ENCODE measurements at places on chromosomes 6 and 20.

- DNase-seq = no peak
- H3K36me3 ChIP-seq = no peaks in the 10 kb centered on the region
- no peak overlapping the region for H3K4me3 ChIP-seq
- no peak overlapping the region for H3K27ac ChIP-seq
Observed at GRCh38 chr20:55211481-55211880, 736.1 kb downstream of the DOK5 start.

DNA sequence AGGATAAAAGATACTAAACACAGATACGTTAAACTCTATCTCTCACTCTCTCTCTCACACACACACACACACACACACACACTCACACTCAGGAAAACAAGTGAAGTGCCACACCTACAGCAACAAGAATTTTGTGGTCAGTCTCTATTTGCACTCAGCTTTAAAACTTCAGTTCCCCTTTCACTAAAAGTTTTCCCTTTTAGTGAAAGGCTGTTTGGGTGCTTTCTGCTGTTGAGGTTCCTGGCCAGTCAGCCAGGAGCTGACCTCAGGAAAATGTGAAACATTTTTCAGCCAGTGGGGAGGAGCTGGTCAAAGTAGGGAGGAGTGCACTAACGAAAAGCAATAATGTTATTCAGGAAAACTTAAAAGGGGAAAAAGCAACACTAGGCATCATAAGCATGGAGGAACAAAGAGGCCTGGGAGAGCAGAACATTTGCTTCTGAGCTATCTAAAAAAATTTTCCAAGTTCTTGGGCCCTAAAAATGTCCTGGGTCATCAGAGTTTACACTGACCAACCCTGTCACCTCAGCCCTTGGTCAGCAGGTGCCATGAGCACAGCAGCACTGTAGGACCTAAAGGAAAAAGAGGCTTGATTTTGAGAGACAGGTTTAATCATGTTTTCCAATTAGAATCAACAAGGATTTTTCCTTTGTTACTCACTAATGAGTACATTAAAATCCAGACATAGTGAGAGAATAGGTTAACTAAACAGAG lies 30.7 kb upstream of the NT5E start:
- peaks cover 2% of the 10 kb centered on the region for H3K4me1 ChIP-seq
- DNase-seq = no peak
- H3K27ac ChIP-seq = no peak overlapping the region
- no peak overlapping the region for H3K4me3 ChIP-seq

- H3K4me3 ChIP-seq = no peak overlapping the region
- no peak overlapping the region for H3K27ac ChIP-seq
- peaks cover 3% of the 10 kb centered on the region for H3K27me3 ChIP-seq
- peaks cover 5% of the 10 kb centered on the region for H3K4me1 ChIP-seq
- H3K36me3 ChIP-seq = no peaks in the 10 kb centered on the region
Observed at GRCh38 chr20:39633689-39634088, 671.5 kb downstream of the DHX35 start.

DNA sequence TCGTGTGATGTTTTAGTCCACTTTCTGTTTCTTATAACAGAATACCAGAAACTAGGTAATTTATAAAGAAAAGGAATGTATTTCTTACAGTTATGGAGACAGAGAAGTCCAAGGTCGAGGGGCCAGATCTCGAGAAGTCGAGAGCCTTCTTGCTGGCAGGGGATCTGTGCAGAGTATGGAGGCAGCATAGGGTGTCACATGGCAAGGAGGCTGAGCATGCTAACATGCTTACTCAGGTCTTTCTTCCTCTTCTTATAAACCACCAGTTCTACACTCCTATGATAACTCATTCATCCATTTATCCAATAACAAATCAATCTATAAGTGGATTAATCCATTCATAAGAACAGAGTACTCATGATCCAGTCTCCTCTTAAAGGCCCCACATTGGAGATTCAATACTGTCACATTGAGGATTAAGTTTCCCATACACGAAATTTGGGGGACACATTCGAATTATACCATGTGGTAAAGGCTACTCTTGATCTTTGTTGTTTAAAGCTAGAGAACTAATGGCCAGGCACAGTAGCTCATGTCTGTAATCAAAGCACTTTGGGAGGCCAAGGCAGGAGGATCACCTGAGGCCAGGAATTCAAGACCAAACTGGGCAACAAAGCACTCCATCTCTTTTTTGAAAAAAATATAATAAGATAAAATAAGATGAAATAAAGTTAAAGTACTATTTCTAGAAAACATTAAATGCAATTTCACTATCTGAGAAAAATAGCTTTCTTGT lies 2.1 kb downstream of the GOPC start:
- H3K27me3 ChIP-seq = no peaks in the 10 kb centered on the region
- H3K27ac ChIP-seq = no peak overlapping the region
- no peak for DNase-seq
- peaks cover 30% of the 10 kb centered on the region for H3K36me3 ChIP-seq
- peaks cover 29% of the 10 kb centered on the region for H3K4me1 ChIP-seq

GRCh38 chr6:24064106-24064505 lies 61.9 kb upstream of the NRSN1 start:
- no peaks in the 10 kb centered on the region for H3K36me3 ChIP-seq
- no peak overlapping the region for H3K4me3 ChIP-seq
- no peaks in the 10 kb centered on the region for H3K27me3 ChIP-seq

DNA sequence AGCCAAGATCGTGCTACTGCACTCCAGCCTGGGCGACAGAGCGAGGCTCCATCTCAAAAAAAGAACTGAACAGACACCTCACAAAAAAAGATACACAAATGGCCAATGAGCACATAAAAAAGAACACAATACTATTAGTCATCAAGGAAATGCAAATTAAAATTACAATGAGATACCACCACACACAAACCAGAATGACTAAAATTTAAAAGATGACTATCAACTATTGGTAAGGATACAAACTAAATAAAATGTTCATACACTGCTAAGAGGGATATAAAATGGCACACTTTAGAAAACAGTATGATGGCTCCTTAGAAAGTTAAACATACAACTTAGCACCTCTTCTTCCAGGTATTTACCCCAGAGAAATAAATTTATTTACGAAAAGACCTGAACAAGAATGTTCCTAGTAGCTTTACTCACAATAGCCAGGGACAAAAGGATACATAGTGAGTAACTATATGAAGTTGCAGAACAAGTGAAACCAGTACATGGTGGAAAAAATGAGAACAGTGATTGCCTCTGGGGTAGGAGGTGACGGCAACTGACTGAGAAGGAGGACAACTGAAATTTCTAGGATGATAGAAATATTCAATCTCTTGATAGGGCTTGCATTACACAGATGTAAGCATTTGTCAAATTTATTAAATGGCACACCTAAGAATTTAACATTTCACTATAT lies 53.2 kb downstream of the FAM8A1 start:
- H3K27me3 ChIP-seq = no peaks in the 10 kb centered on the region
- H3K36me3 ChIP-seq = peaks cover 34% of the 10 kb centered on the region
- no peak overlapping the region for H3K4me3 ChIP-seq
- no peak overlapping the region for H3K27ac ChIP-seq

GRCh38 chr20:57421253-57422220 lies 30.3 kb downstream of the RBM38 start:
- H3K4me1 ChIP-seq = peaks cover 9% of the 10 kb centered on the region
- peaks cover 3% of the 10 kb centered on the region for H3K27me3 ChIP-seq
- H3K36me3 ChIP-seq = no peaks in the 10 kb centered on the region
- no peak overlapping the region for H3K4me3 ChIP-seq
- no peak overlapping the region for H3K27ac ChIP-seq

DNA sequence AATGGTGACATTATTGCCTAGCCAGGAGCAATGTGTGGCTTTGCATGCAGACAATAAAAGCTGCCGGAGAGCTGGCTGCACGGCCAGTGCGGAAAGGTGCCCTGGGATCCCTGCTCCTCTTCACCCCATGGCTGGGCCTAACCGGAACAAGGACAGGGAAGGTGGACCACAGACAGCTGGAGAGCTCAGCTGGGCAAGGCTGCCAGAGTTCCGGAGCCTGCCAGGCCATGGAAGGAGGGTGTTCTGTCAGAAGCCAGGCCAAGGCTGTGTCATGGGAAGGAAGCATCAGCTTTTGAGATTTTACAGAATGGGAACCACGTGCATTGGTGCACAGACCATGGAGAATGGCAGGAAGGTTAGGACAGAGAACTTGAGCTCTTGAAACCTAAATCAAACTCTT lies 25.0 kb downstream of the MAP1LC3A start:
- H3K27ac ChIP-seq = no peak overlapping the region
- H3K36me3 ChIP-seq = peaks cover 5% of the 10 kb centered on the region
- H3K4me1 ChIP-seq = peaks cover 24% of the 10 kb centered on the region

GRCh38 chr6:67914419-67914818 lies 720.7 kb upstream of the ADGRB3 start:
- peaks cover 6% of the 10 kb centered on the region for H3K4me1 ChIP-seq
- H3K27ac ChIP-seq = no peak overlapping the region
- no peaks in the 10 kb centered on the region for H3K27me3 ChIP-seq
- no peaks in the 10 kb centered on the region for H3K36me3 ChIP-seq

- peak overlapping the region; percentile 95 for H3K27ac ChIP-seq
- H3K27me3 ChIP-seq = no peaks in the 10 kb centered on the region
- H3K4me3 ChIP-seq = peak overlapping the region; percentile 97
- H3K36me3 ChIP-seq = peaks cover 27% of the 10 kb centered on the region
- peaks cover 39% of the 10 kb centered on the region for H3K4me1 ChIP-seq
- DNase-seq = no peak
Observed at GRCh38 chr6:30741789-30742315, 635 bp downstream of the FLOT1 start.

GRCh38 chr6:34679552-34680253 lies 16.9 kb downstream of the ILRUN start:
- peaks cover 5% of the 10 kb centered on the region for H3K4me1 ChIP-seq
- no peak overlapping the region for H3K4me3 ChIP-seq
- H3K27me3 ChIP-seq = no peaks in the 10 kb centered on the region

DNA sequence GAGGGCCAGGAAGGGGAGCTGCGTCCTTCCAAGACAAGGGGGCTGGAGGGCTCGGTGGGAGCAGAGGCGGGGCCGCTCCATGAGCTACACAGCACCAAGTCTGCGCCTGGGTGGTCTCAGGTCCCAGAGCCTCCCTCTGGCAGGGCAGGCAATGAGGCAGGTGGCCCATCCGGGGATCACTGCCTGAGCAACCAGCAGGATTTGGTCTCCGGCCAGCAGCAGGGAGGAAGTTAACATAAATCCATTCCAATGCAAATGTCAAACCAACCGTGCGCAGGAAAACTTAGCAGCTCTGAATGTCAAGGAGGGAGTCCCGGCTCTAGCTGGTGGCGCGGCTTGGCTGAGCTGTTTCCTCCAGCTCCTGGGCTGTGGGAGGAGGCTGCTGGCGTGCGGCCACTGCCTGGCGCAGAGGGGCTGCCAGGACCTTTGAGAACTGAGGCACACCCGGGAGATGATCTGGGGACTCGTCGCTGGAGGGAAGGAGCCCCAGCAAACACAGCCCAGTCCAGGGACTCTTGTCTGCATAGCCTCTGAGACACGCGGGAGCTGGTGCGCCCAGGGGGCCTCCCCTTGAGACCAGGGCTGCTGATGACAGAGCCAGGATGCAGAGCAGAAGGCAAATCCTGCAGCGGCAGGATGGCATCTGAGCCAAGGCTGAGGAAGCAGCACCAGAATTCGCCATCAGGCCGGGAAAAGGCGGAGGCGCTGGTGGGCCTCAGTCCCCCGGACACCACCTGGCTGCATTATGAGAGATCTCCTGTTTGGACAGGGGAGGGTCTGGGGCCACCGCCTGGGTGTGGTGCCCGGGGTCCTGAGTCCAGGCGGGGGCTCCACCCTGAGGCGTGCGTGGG lies 33.1 kb upstream of the CHRNA4 start:
- DNase-seq = peak; percentile 58
- no peak overlapping the region for H3K27ac ChIP-seq
- peaks cover 42% of the 10 kb centered on the region for H3K27me3 ChIP-seq
- no peaks in the 10 kb centered on the region for H3K36me3 ChIP-seq

DNA sequence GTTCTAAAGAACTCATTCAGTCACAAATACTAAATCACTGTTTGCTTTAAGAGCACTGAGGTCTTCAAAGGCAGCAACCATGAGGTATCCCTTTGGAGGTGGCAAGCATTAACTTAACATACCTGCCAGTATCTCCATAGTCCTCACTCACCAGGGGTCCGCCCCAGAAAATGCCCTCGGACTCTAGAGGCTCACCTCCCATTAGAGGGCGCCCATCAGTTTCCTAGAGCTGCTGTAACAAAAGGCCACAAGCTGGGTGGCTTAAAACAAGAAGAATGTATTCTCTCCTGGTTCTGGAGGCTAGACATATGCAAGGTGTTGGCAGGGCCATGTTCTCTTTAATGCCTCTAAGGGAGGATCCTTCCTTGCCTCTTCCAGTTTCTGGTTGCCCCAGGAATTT lies 12.0 kb upstream of the RNGTT start:
- no peak for DNase-seq
- peaks cover 15% of the 10 kb centered on the region for H3K4me1 ChIP-seq
- no peak overlapping the region for H3K4me3 ChIP-seq
- H3K27me3 ChIP-seq = no peaks in the 10 kb centered on the region
- no peak overlapping the region for H3K27ac ChIP-seq
- no peaks in the 10 kb centered on the region for H3K36me3 ChIP-seq

DNA sequence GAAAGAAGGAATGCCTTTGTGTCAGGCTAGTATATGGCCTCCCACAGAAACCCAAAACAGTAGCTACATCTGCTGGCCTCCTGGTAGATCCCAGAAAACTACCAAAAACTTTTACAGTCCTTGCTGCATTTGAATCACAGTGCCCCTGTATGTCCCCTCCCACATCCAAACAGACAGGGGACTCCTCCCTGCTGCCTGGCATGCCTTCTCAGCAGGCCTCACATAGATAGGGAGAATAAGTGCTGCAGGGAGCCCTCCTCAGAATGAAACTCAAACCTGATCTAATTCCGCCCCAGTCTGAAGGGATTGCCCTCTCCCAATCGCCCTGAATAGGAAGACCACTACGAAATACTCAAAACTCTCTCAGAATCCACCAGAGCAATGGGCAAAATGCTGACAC lies 14.1 kb upstream of the DEFB116 start:
- H3K36me3 ChIP-seq = peaks cover 4% of the 10 kb centered on the region
- no peak for DNase-seq
- no peaks in the 10 kb centered on the region for H3K27me3 ChIP-seq
- H3K4me1 ChIP-seq = no peaks in the 10 kb centered on the region
- H3K27ac ChIP-seq = no peak overlapping the region

DNA sequence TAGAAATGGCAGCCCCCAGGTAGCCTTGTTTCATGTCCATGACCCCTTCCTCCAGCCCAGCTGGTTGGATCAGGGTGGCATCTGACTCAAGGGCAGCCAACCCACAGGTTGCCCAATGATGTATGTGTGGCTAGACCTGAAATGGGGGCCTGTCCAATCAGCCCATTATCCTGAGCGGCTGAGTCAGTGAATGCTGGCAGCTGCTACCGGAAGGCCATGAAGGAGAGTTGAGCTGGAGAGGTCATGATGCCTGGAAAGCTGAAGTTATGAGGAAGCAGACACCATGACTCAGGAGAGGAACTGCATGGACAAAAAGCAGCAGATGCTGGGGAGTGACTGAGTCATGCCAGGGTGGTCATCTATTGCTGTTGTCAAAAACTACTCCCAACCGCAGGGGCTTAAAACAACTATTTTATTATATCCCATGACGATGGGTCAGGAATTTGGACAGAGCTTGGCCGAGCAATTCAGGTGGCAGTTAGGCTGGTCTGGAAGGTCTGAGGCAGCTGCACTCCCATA lies 67.3 kb downstream of the MDGA1 start:
- H3K27me3 ChIP-seq = peaks cover 35% of the 10 kb centered on the region
- H3K36me3 ChIP-seq = no peaks in the 10 kb centered on the region
- DNase-seq = no peak
- H3K27ac ChIP-seq = no peak overlapping the region

- DNase-seq = no peak
- H3K36me3 ChIP-seq = no peaks in the 10 kb centered on the region
- H3K27ac ChIP-seq = no peak overlapping the region
- no peaks in the 10 kb centered on the region for H3K27me3 ChIP-seq
- H3K4me3 ChIP-seq = no peak overlapping the region
Observed at GRCh38 chr6:120083186-120083585, 733.6 kb upstream of the MAN1A1 start.

Data from mesothelial cell of epicardium (in vitro differentiated cells).